GM12891 (cell line): ENCODE measurements at places on chromosomes 6 and 20.

- DNase-seq: no peak
These were observed 143.9 kb downstream of the BCAS1 start for GRCh38 chr20:53926428-53927028.

- no peak for DNase-seq
These were observed 575 bp upstream of the CNR1 start for GRCh38 chr6:88166493-88167351.

DNA sequence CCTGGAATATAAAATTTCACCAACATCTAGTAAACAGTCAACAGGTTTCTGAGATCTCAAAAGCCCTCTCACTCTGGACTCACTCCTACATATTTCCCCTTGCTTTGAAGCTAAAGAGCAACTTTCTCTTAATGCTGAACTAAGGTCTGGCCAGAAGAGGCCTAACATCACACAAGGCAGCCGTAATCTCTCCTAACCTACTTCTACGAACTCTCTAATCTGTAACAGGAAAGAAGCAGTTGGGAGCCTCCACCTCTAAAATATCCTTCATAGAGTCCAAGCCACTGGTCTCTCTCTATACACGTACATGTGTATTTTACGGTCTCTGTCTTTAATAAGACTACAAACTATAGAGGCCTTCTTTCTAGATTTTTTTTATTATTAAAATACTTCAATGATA lies 72.0 kb downstream of the REV3L start:
- no peak for DNase-seq

- no peak for DNase-seq
These were observed 12.7 kb upstream of the MLIP start for GRCh38 chr6:54098450-54099044.

- DNase-seq: no peak
These were observed 374.1 kb upstream of the CITED2 start for GRCh38 chr6:139748353-139749146.

GRCh38 chr6:112030961-112031660 lies 22.8 kb upstream of the CCN6 start:
- no peak for DNase-seq

DNA sequence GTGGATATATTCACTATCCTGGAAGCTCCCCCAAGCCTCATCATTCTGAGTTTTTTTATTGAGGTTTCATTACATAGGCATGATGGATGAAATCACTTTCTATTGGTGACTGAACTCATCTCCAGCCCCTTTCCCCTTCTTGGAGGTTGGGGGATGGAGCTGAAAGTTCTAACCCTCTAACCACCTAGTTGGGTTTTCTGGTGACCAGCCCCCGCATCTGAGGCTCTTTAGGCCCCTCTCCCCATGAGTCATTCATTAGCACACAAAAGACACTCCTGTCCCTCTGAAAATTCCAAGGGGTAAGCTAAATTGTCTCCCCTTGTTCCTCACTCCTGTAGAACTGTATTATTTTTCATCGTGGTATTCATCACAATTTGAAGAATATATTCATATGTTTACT lies 33.3 kb downstream of the GFRA4 start:
- no peak for DNase-seq

- DNase-seq: no peak
These were observed 60.1 kb upstream of the LTV1 start for GRCh38 chr6:143783077-143783476.

DNA sequence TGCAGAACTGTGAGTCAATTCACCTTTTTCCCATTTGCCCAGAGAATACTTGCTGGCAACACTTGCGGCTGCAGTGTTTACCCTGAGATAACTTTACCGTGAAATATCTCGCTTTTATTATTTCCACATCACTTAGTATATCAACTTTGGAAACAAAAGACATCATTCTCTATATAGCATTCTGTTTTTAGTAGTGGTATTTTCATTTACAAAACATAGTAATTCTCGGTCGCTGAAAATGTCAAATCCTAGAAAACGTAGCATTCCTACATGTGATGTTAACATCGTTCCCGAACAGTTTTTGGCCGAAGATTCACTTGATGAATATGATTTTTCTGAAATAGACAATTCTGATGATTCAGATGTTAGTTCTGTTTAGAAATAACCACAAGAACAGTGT lies 52.0 kb downstream of the NHLRC1 start:
- no peak for DNase-seq

DNA sequence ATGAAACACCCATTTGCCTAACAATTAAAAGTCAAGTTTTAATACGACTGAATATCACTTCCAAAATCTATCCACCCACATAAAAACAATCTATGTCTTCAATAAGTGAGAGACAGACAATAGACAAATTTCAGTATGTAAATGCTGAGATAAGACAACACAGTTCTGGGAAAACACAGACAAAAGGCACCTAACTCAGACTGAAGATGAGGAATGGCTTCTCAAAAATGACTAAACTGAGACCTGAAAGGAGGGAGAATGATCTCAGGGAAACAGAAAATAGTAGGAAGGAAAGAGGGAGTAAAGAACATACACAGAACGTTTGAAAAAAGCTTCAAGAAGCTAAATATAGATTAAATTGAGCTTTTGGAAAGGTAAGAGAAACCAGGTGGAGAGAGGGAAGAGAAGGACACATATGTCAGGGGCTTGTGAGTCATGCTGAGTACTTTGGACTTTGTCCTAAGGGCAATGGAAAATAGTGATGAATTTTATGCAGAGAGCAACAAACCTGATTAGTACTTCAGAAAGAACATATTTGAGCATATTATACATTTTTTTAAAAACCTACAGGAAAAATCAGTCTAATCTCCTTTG lies 16.1 kb downstream of the LMBRD1 start:
- no peak for DNase-seq

DNA sequence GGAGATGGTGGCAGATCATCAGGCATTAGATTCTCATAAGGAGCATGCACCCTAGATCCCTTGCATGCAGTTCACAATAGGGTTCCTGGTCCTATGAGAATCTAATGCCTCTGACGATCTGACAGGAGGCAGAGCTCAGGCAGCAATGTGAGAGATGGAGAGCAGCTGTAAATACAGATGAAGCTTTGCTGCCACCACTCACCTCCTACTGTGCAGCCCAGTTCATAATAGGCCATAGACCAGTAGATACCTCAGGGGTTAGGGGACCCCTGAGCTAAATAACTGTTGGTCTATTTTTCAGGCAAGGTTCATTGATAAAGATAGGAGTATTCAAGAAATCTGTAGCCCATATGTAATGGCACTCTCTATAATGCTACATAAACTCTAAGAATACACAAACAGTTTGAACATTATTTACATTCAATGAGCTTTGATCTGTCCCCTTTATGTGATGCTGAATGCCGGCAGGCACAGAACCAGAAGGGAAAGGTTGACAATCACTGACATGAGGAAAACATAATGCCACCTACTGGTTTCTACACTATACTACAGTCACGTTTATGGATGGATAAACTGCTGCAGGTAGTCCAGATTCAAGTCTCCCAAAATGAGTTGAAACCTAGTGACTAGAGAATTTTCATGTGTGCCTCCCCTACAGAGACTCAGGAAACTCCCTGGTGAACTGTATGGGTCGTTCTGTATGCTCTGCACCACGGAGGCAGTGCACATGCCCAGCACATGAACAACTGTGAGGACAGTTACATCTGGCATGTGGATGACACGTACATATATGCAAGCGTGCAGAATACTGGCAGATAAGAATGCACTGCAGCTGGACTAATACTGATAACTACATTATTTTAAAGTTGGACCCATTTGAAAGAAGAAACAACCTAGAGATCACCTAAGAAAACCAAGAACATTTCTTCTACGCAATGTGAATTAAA lies 72.0 kb downstream of the DST start:
- DNase-seq: no peak

GRCh38 chr6:3088968-3089367 lies 20.7 kb downstream of the RIPK1 start:
- no peak for DNase-seq

DNA sequence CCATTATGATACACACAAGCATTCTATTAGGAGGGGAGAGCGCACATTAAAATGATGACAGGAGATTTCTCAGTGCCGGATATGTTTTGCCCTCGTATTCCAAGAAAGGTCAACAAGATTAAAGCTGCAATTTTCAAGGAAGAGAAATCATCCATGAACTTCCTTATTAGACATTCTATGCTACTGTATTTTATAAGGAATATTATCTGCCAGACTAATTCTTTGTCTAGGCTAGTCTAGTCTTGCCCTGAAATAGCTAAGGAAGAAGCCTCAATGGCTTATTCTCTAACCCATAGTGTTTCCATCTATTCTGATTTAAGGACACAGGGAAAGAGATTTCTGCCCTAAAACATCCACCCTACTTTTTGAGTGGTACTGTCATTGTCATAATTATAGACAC lies 315.4 kb downstream of the ADGRG6 start:
- DNase-seq: no peak

DNA sequence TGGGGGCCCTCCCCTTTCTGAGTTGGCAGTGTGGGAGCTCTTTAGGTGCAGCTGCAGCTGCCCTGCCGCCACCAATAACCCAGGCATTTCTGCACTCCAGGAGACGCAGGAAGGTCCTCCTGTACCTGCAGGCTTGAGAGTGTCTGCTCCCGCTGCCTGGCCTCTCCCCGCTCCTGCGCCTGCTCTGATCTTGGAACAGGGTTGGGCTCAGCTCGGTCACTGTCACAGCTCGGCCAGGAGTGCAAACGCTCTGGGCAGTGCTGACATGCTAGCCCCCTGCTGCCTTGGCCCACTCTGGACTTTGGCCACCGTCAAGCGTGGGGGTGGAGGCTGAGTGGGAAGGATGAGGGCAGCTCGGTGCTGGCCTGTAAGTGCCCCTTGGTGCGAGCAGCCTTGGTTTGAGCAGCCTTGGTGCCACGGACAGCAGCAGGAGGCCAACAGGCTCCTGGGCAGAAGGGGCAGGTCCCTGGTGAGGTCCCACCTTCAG lies 738.1 kb upstream of the GJE1 start:
- no peak for DNase-seq

DNA sequence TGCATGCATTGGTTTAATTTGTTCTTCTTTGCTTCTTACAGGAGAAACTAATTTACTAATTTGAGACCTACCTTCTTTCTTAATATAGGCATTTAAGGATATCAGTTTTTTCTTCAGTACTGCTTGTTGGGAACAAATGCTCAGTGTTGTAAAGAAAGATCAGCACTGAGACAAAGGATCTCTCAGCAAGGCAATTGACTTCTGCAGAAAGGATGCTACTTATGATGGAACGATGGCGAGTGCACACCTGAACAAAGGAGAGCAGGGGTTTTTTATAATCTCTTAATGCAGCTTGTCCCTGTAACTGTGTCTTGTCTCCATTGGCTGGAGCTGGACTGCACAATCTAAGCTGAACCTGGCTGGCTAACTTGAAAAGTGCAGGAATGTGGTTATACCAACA lies 64.2 kb downstream of the RPP21 start:
- DNase-seq: no peak

DNA sequence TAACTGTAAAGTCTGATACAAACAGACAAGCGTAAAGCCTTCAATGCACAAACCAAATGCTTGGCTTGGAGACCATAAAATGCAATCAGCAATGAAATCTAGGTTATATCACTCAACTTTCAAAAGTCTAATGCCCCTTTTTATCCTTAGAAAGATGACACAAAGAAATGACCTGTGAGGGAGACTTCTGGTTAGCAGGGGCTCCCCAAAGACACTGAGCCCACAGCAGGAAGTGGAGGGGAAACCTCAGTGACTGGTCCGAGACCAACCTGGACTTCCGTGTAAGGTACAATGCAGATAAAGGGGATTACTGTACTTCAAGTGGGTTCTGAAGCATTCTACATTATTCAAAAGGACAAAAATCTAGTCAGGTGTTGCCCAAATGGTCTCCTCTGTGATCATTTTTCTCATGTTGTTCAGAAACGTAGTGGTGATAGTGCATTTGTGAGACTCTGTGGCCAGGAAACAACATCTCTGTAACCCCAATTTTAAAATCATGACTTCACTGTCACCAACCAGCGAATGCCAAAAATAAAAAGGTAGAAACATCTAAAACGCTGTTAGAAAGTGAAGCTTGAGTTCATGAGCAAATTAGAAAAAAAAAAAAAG lies 88.2 kb downstream of the HIVEP2 start:
- no peak for DNase-seq

- DNase-seq: no peak
These were observed 54.9 kb upstream of the FRMD1 start for GRCh38 chr6:168133687-168134559.

DNA sequence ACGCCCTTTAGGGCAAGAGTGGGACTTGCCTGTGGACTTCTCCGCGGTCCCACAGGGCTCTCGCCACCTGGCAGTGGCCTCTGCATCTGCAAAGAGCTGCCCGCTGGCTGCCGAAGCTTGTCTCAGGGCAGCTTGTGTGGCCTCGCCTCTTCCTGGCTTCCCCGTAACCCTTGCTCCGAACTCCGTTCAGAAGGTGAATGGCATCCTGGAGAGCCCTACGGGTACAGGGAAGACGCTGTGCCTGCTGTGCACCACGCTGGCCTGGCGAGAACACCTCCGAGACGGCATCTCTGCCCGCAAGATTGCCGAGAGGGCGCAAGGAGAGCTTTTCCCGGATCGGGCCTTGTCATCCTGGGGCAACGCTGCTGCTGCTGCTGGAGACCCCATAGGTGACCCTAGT lies 3.0 kb downstream of the RTEL1 start:
- DNase-seq: no peak

DNA sequence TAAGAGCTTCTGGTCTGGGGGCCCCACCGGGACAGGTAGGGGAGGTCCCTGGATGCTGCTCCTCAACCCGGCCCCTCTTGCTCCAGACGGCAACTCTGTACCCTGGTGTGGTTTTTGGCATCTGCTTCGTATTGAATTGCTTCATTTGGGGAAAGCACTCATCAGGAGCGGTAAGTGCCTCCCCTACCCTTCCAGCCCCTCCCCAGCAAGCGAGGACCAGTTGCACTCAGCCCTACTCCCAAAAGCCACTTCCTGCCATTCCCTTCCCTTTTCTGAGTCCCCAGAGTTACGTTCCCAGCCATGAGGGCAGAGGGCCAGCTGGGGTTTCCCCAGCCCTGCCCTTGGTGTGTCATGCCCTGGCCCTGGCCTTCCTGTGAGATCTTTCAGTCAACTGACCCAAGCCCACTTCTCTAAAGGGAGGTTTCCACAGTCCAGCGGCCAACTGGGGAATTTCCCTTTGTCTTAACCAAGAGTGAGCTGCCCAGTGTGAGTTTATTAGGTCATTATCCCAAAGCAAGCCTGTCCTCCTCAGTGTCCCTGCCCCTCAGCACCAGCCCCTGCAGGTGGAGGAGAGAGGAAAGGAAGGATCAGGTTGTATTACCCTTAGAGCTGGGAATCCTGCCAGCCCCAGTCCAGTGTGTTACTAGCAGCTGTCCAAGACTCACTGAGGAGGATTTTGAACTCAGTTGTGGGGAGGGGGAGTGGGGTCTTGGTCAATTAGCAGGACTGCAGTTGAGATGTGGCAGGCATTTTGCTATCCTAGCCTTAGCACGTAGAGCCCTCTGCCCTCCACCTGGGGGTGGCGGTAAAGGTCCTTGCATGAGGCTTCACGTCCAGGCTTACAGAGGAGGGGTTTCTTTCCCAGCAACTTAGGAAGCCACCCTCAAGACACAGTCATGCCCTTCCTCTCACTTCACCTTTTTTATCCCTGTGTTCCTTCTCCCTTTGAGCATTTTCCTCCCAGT lies 45.8 kb downstream of the TM9SF4 start:
- DNase-seq: no peak
